ENCODE measurements at places on chromosomes 3 and 15.

DNA sequence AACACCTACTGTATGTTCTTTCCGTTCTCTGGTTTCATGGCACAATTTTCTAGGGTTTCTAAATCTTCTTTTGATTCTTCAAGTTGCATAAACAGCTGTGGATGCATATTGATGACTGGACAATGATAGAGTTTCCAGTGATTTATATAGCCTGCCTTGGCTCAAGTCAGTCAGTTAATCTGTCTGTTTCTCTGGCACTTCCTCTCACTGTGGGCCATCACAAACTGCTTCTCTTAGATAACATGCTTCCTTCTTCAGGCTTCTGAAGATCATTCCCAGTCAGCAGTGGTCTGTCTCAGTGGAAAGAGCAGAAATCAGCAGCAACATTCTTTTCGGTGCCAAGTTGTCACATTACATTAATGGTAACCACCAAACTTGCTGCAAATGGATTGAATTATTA lies 207.2 kb downstream of the RYR3 start:
- DNase-seq = no peak

DNA sequence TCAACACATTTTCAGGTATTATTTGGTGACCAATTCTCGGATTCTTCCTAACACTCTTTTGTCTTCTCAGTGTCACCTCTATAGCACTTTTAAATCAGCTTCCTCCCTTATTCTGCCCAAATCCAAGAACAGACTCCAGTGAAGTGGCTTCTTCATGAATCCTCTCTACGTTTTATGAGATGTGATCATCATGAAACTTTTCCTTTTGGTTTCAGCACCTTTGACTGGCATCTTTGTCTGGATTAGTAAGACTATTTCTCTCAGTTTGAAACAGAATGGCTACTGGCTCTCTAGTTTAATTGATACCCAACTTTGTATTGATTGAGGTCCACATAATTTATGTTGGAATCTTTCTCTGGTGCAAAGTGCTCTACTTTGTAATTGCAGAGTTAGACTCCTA lies 45.6 kb downstream of the CMC1 start:
- DNase-seq = no peak

GRCh38 chr3:24454856-24455255 lies 39.8 kb downstream of the THRB start:
- no peak for DNase-seq

GRCh38 chr15:75966073-75966472 lies 46.2 kb downstream of the NRG4 start:
- no peak for DNase-seq

GRCh38 chr3:105364128-105364527 lies 2.6 kb upstream of the ALCAM start:
- DNase-seq = no peak

DNA sequence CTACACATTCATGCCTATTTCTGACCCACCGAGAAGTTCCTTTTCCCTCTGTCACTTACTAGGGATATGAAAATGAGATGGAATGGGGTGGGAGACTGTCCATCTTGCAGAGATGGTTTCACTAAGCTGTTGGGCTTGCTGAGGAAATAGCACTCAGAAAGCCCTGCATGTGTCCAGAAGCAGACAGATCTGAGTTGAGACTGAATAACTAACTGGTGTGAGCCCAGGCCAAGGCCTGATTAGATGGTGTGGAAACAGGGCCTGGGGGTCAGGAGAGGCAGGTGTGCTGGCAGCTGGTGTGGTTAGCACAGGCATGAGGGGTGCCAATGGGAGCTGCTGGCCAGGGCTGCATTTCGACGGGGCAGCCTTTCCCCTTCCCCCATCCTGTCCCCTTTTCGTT lies 72.1 kb downstream of the CLSTN2 start:
- no peak for DNase-seq

- no peak for DNase-seq
These were observed 247.7 kb downstream of the AGBL1 start for GRCh38 chr15:86327230-86327865.

DNA sequence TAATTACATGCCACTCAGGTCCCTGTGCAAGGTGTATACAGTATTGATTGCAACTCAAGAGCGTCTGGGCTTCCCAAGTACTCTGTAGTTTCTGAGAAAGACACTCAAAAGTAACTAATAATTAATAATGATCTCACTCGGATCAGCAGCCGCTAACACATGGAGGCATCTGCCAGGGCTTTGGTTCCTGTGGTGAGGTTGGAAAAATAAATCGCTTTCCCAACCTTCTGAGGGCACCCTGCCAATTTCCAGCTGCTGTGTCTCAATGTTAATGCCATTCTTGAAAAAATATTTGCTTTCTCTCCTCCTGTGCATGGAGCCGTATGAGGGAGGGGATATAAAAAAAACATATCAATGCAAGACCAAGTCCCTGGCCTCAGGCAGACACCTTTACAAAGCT lies 116.5 kb upstream of the SLC2A2 start:
- no peak for DNase-seq

- DNase-seq = no peak
These were observed 136.1 kb upstream of the LIPC start for GRCh38 chr15:58295637-58296215.

- DNase-seq = no peak
These were observed 433.4 kb upstream of the GBE1 start for GRCh38 chr3:82194870-82195269.

DNA sequence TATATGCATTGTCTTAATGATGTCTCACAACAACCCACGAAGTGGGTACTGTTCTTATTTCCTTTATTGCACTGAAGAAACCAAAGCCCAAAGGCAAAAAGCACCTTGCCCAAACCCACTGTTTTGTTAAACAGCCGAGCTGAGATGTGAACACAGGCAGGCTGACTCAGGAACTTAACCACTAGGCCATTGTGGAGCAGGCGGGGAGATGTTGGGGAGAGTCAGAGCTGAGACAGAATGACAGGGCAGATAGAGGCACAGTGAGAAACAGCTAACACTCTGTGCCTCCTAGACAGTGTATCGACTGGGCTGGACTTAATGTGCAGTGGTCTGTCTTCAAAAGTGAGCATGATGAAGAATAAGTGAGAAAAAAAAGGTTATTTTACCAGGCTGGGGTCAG lies 56.5 kb downstream of the RPLP1 start:
- no peak for DNase-seq

GRCh38 chr15:95119041-95119610 lies 887.8 kb downstream of the MCTP2 start:
- no peak for DNase-seq
